ENCODE measurements at places on chromosomes 3 and 15. TPM values are rescaled to one million over a fixed set of nuclear protein-coding genes. Genes with fewer than 3 reads are reported as not detected.
A peak's percentile ranks its signal among the peaks of the same experiment; 100 is the strongest.

- H3K36me3 ChIP-seq = no peaks in the 10 kb centered on the region
- DNase-seq = no peak
- H3K27ac ChIP-seq = no peak overlapping the region
- H3K27me3 ChIP-seq = peaks cover 7% of the 10 kb centered on the region
- no peaks in the 10 kb centered on the region for H3K4me1 ChIP-seq
Observed at GRCh38 chr3:141067206-141067974, 16.2 kb downstream of the SPSB4 start.

DNA sequence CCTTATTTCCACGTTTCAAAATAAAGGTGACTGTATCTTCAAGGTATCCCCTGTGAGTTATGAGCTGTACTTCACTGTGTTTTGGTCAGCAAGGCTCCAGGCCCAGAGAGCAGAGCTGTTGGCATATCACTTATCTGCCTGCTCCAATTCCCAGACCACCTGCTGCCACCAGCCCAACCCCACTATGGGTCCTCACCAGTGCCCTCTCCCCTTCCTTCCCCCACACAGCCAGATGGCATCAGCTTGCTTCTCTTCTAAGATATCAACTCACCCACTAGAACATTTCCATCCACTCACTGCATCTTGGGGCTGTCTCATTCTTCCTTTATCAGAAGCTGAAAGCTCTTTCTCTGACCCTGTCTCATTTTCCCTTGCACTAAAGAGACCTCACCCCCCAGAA lies 136.9 kb upstream of the EIF1B start:
- DNase-seq = no peak
- H3K27ac ChIP-seq = no peak overlapping the region
- no peak overlapping the region for H3K4me3 ChIP-seq
- no peaks in the 10 kb centered on the region for H3K36me3 ChIP-seq

DNA sequence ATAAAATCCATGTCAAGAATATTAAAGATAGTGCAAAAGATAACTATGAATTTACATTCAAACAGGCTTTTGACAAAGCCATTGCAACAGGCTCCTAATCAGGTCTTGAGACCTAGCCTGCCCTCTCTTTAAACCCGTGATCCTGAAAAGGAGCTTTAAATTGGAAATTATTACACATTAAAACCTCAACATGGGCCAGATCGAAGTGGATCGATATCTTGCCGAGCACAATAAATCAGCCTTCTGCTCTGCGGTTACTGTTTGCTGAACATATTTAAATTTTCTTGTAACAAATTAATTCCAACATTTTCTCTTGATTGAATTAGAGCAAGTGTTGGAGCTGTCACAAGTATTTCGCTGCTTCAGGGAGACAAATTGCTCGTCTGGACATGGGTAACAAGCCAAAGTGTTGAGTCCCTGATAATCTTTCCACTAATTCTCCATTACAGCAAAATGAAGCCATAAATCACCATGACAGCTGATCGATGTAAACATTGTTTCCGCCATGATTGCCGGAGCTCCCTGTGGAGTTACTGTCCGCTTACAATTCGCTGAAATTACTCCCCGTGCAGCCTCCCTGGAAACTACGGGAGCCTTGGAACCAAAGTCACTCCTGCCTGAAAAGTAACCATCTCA lies 47.6 kb downstream of the SHOX2 start:
- H3K36me3 ChIP-seq = no peaks in the 10 kb centered on the region
- no peak overlapping the region for H3K27ac ChIP-seq
- no peaks in the 10 kb centered on the region for H3K27me3 ChIP-seq
- peaks cover 8% of the 10 kb centered on the region for H3K4me1 ChIP-seq

ANKRD63 gene
- 2.5 TPM for total RNA-seq

DNA sequence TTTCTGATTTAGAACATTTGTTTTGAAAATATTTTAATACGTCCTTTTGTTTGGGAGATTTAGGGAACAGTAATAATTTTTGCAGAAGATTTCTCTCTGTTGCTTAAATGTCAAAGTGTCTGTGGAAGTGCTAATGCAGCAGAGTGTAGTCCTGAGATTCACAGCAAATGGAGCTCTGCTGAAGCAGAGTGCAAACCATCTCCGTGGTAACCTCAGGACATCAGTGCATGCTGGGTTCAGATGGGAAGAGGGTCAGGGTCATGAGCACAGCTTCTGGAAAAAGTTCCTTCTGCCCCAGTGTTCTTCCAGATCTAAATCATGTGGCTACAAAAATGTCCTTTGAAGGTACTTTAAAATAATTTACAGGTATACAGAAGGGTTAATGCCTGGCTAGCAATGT lies 39.9 kb upstream of the SLC9A9 start:
- no peaks in the 10 kb centered on the region for H3K36me3 ChIP-seq
- H3K4me3 ChIP-seq = no peak overlapping the region

DNA sequence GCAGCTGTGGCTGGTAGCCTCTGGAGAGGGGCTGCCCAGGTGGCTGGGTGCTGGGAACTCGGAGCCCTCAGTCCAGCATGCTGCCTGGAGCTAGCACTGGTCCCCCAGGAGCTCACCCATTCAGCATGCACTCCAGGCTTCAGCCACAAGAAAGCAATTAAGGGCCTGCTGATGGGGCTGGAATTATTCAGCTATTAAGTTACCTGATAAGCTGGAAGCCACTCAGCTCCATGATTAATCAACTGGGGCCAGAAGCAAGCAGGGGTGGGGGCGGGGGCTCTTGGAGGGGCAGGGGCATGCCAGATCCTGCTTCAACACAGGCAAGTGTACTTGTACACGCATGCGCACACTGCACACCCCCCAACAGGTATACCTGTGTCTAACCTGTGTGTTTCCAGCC lies 22.1 kb upstream of the TMEM115 start:
- DNase-seq = no peak
- no peaks in the 10 kb centered on the region for H3K36me3 ChIP-seq
- no peak overlapping the region for H3K4me3 ChIP-seq
- H3K27me3 ChIP-seq = no peaks in the 10 kb centered on the region
- H3K27ac ChIP-seq = no peak overlapping the region

- no peak overlapping the region for H3K4me3 ChIP-seq
- H3K4me1 ChIP-seq = peaks cover 4% of the 10 kb centered on the region
Observed at GRCh38 chr3:169215461-169216352, 447.8 kb downstream of the MECOM start.

GRCh38 chr3:17749281-17749680 lies 6.8 kb upstream of the TBC1D5 start:
- H3K4me1 ChIP-seq = no peaks in the 10 kb centered on the region
- DNase-seq = no peak
- no peaks in the 10 kb centered on the region for H3K36me3 ChIP-seq
- H3K27ac ChIP-seq = no peak overlapping the region
- H3K27me3 ChIP-seq = no peaks in the 10 kb centered on the region
- no peak overlapping the region for H3K4me3 ChIP-seq

CPLX3 gene
- total RNA-seq = 0.17 TPM

DNA sequence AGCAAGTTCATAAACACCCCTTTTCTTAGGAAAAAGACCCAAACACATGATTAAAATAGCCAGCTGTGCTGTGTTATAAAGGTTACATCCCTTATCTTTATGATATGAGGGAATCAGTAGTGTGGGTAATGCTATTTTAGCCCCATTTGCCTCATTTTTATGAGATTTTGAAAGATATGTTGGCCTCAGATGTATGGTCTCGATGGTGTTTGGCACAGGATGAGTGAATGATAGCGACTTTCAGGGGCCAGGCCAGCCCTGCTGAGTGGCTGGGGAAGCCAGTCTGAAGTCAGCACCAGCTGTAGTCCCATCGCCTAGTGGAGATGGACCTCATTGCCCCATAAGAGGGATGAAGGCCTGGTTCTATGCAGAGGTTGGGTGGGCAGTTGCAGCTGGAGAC lies 105.0 kb upstream of the HACD2 start:
- no peaks in the 10 kb centered on the region for H3K27me3 ChIP-seq
- H3K27ac ChIP-seq = no peak overlapping the region
- DNase-seq = no peak
- H3K4me1 ChIP-seq = no peaks in the 10 kb centered on the region
- no peak overlapping the region for H3K4me3 ChIP-seq

GRCh38 chr15:63073497-63074172 lies 31.1 kb downstream of the TPM1 start:
- H3K4me1 ChIP-seq = no peaks in the 10 kb centered on the region
- H3K27me3 ChIP-seq = no peaks in the 10 kb centered on the region
- no peaks in the 10 kb centered on the region for H3K36me3 ChIP-seq
- H3K27ac ChIP-seq = no peak overlapping the region
- no peak for DNase-seq

SLC24A5 gene
- not detected for total RNA-seq

ANP32A gene
- 370 TPM for total RNA-seq

DNA sequence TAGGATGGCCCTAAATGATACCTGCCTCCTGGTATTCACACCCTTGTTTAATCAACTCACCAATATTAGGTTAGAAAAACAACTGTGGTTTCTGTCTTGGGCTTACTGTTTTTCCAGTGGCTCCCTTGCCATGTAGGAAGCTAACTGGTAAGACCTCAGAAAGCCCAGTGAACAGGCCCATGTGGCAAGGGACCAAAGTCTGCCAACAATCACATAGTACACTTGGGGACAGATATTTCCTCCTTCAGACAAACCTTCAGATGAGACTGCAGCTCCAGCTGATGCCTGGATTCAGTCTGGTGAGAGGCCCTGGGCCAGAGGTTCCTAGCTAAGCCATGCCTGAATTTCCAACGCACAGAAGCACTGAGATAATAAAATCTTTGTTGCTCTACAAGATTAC lies 96.1 kb downstream of the GSK3B start:
- DNase-seq = no peak
- H3K4me3 ChIP-seq = no peak overlapping the region
- H3K36me3 ChIP-seq = no peaks in the 10 kb centered on the region
- no peak overlapping the region for H3K27ac ChIP-seq
- no peaks in the 10 kb centered on the region for H3K27me3 ChIP-seq

GRCh38 chr15:43376017-43376705 lies 5.3 kb downstream of the TUBGCP4 start:
- no peak overlapping the region for H3K4me3 ChIP-seq
- peak; percentile 49 for DNase-seq
- no peak overlapping the region for H3K27ac ChIP-seq
- H3K36me3 ChIP-seq = peaks cover 35% of the 10 kb centered on the region

USF3 gene
- total RNA-seq = 9.7 TPM

HTR3E gene
- not detected for total RNA-seq

- H3K36me3 ChIP-seq = no peaks in the 10 kb centered on the region
- no peak for DNase-seq
- H3K4me1 ChIP-seq = no peaks in the 10 kb centered on the region
- H3K4me3 ChIP-seq = no peak overlapping the region
Observed at GRCh38 chr3:101531473-101532086, 18.6 kb upstream of the SENP7 start.

DNA sequence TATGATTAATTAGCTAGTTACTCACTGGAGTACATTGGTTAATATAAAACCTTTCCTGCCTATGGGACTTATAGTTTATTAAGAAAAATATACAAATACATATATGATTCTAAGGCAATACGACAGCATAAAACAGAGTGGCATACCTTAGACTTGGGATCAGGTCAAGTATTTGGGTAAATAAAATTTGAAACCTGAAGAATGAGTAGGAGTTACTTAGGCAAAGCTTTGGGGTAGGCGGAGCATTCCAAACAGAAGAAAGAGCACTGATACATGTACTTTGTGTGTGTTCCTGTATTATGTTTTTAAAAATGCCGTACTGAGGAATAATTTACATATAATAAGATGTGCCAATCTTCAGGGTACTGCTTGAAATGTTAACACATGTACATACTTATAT lies 15.1 kb downstream of the ZPLD1 start:
- H3K4me3 ChIP-seq = no peak overlapping the region
- DNase-seq = no peak
- H3K27ac ChIP-seq = no peak overlapping the region
- H3K27me3 ChIP-seq = no peaks in the 10 kb centered on the region

DNA sequence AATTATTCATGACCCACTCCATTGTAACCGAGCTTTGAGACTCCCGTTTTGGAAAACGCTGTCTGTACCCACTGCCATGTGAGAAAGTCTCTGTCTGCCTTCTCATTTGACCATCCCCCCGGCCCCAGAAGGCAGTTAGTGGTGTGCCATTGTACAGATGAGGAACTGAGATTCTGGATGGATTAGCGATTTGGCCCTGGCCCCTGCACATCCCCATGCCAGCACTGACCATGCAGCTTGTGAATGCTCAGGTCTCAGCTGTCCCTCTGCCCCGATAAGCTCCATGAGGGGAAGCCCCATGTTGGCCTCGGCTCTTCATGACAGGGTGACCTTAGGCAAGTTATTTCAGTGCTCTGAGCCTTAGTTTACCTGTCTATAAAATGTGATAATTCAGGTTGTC lies 153.0 kb upstream of the SMAD3 start:
- no peaks in the 10 kb centered on the region for H3K27me3 ChIP-seq
- no peak for DNase-seq
- H3K4me3 ChIP-seq = no peak overlapping the region
- no peaks in the 10 kb centered on the region for H3K36me3 ChIP-seq
- H3K27ac ChIP-seq = no peak overlapping the region

GRCh38 chr3:38019658-38020341 lies 9.6 kb downstream of the PLCD1 start:
- H3K36me3 ChIP-seq = no peaks in the 10 kb centered on the region
- no peak for DNase-seq
- H3K27me3 ChIP-seq = no peaks in the 10 kb centered on the region

DNA sequence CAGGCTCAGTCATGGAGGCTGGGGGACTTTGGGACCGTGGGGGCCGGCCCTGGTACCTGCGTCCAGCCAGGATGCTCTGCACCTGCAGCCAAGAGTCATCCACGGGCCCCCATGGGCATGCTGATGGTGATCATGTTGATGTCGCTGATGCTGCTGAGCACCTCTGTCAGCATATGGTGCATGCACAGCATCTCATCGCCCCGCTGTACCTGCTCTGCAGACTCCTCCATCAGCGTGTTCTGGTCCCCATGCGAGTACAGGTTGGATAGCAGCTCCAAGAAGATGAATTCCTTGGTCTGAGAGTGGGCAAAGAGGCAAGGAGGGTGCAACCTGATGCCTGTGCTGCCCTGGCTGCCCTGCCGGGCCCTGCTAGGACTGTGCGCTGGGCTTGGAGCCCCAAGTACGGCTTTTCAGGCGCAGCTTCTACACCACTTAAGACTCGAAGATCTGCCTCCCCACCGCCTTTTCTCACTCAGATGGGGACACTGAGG lies 7.2 kb downstream of the RPS17 start:
- H3K4me1 ChIP-seq = no peaks in the 10 kb centered on the region
- peaks cover 45% of the 10 kb centered on the region for H3K36me3 ChIP-seq
- DNase-seq = no peak
- H3K27ac ChIP-seq = no peak overlapping the region

Measured in A673 (cell line).